ENCODE measurements at places on chromosomes 1 and 21.

GRCh38 chr21:38863291-38863690 lies 57.6 kb downstream of the ETS2 start:
- no peak for DNase-seq

GRCh38 chr1:153612755-153613331 lies at the start of gene S100A16:
Gene S100A16, minus strand, starts transcription at chr1:153613137. Its CDS starts 4,986 bp downstream, at chr1:153608151.
- DNase-seq: no peak

GRCh38 chr1:202129453-202130296 lies 7.0 kb downstream of the GPR37L1 start:
- no peak for DNase-seq

DNA sequence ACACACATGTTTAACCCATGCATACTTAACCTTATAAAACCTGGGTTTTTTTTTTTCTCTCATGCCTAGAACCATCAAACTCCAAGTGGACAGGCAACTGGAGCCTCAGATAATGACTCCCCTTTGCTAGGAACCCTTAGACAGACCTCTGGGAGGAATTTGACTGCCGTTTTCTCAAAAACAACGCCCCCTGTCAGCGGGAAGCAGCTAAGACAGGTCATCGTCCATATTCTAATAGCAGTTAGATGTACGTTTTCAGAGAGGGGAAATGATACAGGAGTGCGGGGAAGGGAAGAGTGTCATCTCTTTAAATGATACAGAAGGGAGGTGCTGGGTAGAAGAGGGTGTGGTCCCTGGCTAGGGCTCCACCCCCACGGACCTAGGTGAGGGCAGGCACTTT lies 34.7 kb downstream of the LRRC3 start:
- DNase-seq: no peak

GRCh38 chr1:54767526-54767925 lies 3.2 kb upstream of the PARS2 start:
- no peak for DNase-seq

- DNase-seq: no peak
These were observed 48.6 kb downstream of the INTS7 start for GRCh38 chr1:211986628-211987254.
